Lower leg skin (tissue), 4 donors: ENCODE measurements at places on chromosomes 3 and 15.

DNA sequence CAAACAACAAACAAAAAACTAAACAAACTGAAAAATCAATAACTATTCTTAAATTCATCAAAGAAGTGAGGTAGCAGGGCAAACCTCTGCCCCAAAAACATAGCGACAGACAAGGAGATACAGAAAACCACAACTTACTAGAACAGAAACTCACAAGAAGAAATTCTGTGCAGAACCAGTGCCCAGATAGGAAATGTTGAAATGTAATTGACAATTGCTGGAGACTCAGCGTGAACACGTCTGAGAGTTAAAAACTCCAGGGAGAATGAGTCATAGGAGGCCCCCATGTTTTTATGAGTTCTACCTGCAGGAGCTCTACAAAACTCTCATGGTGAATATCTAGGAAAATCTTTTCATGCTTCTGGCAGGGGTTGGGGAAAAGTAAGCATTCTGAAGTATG, 95.5 kb upstream of the SETMAR start:
- no peak for DNase-seq

- no peak for DNase-seq
These were observed 56.1 kb downstream of the CALML4 start for GRCh38 chr15:68149059-68149458.

- DNase-seq, result no peak
These were observed 24.4 kb upstream of the RAP2B start for GRCh38 chr3:153137626-153138025.

- DNase-seq, result peak; percentile 48
These were observed 33.8 kb upstream of the GREM1 start for GRCh38 chr15:32683906-32684584.

- no peak for DNase-seq
These were observed 94.1 kb upstream of the PROK2 start for GRCh38 chr3:71879089-71879488.

- DNase-seq, result no peak
These were observed 439.9 kb upstream of the RBMS3 start for GRCh38 chr3:28840976-28841376.

GRCh38 chr15:28998511-28998910, 112.7 kb downstream of the APBA2 start:
- DNase-seq, result no peak
